HT-29 (cell line): ENCODE measurements at places on chromosomes 6 and 20. TPM values are rescaled to one million over a fixed set of nuclear protein-coding genes. Genes with fewer than 3 reads are reported as not detected.

DNA sequence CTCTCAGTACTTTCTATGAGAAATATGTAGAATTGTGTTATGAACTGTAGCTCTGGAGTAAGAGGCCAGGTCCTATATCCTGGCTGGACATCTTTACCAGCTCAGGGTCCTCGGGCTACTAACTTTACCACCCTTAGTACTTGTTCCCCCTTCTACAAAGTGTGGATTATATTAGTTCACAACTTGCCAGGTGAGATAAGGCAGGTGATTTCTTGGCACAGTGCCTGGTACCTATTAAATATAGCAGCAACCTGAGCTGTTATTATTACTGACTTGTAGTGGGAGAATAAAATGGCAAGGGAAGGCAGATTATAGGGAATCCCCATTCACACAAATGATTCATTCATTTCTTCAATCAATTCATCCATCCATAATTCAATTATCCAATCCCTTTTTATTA is 150.1 kb downstream of the DOK5 start:
- DNase-seq: no peak

DNA sequence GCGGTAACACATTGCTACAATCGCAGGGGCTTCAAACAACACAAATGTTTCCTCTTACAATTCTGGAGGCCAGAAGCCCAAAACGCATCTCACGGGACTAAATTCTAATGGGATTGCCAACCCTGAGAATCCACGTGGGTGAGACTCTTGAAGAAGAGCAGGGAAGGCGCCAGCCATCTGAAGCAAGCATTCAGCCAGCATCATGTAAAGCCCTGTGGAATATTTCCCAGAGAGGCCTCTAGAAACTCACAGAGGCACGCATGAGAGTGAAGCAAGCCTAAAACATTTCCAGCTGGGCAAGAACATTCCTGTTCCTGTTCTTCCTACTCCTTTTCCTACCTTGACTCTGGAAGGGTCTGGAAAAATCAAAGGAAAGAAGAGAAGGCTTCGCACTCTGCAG is 19.6 kb upstream of the FNDC1 start:
- no peak for DNase-seq

- DNase-seq: no peak
Measured at GRCh38 chr6:7786214-7786661, 60.3 kb downstream of the BMP6 start.

ZNF391 gene
- total RNA-seq: 0.03 and 0.33 TPM in 2 replicates

C6orf89 gene
- total RNA-seq: 16.9 and 19.1 TPM in 2 replicates
